ENCODE measurements at places on chromosomes 11 and 22.

DNA sequence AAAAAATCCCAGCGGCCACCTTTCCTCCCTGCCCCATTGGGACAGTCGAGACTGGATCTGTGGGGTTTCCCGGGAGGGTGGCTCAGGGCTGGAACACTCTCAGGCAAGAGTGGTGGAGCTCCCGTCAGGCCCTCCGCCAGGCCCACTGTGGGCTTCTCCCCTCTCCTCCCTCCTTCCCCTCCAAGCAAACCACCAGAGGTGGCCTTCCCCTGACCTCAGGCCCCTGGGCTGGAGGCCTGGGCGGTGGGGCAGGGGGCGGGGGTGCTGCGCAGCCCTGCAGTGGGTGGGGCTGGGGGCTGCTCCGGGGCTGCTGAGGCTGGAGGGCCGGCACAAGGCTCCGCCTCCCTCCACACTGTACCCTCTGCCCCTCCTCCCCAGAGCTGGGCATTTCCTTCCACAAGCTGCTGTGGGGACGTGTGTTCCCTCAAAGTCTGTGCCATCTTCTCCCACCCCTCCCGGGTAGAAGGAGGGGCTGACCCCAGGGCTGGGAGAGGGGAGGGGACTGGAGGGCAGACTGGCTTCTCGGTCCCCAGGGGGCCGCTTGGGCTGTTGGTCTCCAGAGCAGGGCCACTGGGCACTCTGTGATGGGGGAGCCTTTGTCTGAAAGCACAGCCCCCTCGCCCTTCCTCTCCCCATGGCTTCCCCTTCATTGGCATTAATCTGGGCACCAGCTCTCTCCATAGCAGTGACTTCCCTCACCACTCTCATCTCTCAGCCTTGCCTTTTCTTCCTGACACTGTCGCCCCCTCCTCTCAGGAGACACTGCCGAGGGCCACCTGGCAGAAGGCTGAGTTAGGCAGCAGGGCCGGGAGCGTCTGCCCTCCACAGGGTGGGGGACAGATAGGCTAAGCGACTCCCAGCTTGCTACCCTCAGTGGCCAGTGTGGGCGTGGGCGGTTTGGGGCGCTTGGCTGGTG, 7.1 kb downstream of the RCOR2 start:
- no peak for DNase-seq

GRCh38 chr11:119780222-119780953, 51.4 kb upstream of the NECTIN1 start:
- DNase-seq = no peak

DNA sequence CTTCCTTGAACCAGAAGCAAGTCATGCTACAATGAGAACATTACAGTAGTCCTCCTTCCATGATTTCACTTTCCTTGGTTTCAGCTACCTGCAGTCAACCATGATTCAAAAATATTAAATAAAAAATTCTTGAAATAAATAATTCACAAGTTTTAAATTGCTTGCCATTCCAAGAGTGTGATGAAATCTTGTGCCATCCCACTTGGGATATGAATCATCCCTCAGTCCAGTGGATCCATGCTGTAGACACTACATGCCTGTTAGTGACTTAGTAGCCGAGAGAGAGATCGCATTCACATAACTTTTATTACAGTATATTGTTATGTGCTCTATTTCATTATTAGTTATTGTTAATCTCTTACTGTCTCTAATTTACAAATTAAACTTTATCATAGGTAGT, 6.0 kb downstream of the HOATZ start:
- DNase-seq = peak; percentile 65

GRCh38 chr11:35003186-35003585, 86.8 kb downstream of the PDHX start:
- no peak for DNase-seq

GRCh38 chr11:43834286-43834685, 46.3 kb upstream of the ALKBH3 start:
- no peak for DNase-seq

- DNase-seq = peak; percentile 20
Measured at GRCh38 chr11:64152841-64153691, 12.8 kb downstream of the MACROD1 start.

- DNase-seq = no peak
Measured at GRCh38 chr11:119363851-119364590, 17.5 kb downstream of the USP2 start.

GRCh38 chr22:45261407-45262088, 20.9 kb upstream of the KIAA0930 start:
- no peak for DNase-seq

DNA sequence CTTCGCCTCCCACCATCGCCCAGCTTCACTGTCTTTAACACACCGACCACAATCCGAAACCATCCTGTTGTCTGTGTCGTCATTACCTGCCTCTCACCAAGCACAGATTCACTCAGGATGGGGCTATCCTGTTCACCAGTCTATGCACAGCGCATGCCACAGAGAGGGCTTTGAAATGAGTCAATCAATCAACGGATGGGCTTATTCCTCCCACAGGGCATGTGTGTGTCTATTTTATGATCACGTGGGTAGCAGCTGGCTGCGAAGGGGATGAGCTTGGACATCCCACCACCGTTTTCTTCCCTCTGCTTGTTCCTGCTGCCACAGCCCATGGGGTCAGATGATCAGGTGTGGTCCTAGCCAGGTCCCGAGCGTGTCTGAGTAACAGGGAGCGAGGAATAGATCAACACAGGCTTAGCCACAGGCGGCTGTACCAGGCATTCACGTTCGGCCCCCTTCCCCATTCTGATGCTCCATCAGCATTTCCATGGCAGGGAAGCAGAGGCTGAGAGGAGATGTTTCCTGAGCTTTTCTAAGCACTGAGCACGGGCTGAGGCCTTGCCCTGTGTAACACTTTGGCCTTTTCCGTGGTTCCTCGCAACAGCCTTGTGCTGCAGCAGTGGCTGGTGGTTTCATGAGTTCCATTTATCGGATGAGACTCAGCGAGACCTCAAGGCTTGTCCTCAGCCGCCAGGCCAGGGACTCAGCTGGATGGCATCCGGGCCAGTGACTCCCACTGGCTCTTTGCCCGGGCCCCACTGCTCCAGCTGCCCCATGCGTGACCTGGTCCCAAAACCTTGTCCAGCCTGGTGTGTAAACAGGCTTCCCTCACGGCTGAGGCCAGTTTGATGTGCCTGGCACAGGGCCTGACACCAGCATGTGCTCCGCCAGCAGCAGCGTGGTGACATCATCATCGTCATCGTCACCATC, 48.1 kb upstream of the FGF3 start:
- DNase-seq = peak; percentile 53

DNA sequence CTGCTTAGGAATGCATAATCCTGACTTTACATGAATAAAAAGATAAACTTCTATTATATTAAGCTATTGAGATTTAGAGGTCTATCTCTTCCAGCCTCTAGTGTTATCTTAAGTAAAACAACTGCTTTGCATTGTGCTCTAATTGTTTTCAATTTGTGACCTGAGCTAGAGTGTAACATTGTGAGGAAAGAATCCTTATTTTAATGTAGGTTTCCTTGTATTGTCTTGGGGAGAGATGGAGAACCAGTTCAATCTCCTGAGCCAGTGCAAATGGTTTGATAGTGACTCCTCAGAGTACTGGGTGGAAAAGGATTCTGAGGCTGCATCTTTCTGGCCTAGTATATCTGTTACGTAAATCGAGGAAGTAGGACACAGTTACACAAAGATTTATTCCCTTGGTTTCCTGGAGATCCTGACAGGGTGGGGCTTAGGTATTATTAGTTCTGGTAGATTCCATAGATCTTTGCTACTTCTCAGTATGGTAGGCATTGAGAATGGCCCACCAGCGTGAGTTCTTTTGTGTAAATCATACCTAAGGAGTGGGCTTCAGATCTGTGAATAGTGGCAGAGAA, 683.5 kb upstream of the CCDC179 start:
- no peak for DNase-seq

- no peak for DNase-seq
Measured at GRCh38 chr22:44622679-44623078, 79.3 kb upstream of the PRR5 start.

GRCh38 chr11:29937526-29937925, 79.3 kb downstream of the KCNA4 start:
- no peak for DNase-seq

DNA sequence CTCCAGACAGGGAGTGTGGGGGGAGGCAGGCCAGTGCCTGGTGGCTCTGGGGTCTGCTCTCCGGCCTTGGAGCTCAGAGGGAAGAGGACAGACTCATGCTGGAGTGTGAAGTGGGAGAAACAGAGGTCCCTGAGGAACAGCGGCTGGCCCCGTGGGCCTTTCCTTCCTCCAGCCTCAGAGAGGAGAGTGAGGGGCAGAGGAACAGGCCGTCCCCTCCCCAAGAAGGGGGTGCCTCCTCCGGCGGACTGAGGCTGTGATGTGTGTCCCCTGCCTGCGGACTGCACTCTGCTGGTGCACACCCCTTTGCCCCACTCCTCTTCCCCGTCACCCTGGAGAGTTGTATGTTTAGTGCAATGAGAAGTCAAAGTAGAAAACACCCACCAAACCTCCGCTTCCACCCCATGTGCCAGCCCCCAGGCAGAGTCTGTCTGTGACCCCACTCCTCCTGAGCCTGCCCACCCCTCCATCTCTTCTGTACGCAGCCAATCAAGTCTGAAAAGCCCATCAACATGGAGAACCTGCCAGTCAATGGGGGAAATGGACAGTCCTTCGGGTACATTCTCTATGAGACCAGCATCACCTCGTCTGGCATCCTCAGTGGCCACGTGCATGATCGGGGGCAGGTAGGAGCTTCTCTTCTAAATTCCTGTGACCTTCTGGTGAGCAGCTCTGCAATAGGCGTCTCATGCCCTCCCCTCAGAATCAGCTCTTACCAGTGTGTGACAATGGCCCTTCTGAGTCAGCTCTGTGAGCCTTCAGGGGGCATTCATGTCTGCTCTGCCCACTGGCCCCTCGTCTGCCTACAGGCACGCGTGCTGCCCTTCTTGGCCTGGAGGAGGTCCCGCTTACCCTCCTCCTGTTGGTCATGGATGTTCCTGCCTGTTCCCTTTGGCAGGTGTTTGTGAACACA, 39.0 kb downstream of the GLB1L2 start:
- no peak for DNase-seq

GRCh38 chr11:26837154-26837553, 115.3 kb upstream of the SLC5A12 start:
- DNase-seq = no peak

GRCh38 chr22:24284747-24285203, 14.1 kb downstream of the SPECC1L start:
- peak; percentile 53 for DNase-seq

DNA sequence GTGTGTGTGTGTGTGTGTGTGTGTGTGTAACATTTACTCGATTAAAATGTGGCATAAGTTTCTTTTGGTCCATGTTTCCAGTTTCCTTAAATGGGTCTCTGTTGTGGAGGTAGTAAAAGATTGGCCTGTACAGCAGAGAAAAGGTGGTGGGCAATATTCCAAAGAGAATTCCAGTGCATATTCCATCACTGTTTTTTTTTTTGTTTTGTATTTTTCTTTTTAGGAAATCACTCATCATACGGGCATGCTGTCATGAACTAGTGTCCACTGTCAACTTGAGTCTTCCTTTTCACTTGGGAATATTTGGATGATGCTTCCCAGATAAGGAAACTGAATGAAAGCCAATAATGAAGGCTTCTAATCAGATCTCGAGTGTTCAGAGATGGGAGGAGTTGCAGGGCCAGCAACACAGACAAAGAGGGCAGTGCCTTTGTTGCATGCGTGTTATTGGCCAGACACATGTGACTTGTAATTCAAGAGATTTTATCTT, 95.2 kb upstream of the PDGFD start:
- DNase-seq = no peak

- no peak for DNase-seq
Measured at GRCh38 chr11:19225123-19225522, 15.6 kb downstream of the E2F8 start.

DNA sequence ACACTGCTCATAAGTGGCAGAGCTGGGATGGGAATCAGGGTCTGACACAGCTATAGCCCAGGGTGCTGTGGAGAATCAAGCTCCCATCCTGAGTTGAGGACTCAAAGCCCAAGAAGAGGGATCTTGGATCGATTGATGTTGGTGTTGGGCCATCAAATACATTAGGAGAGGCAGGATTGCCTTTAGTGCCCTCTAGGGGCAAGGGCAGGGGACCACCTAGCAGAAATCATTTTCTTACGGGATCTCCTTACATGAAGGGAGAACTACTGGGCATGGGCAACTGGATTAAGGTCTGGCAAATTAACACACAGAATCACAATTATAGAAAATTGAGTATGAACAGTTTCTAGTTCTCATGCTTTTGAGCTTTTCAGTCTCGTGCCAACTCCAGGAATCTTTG, 24.9 kb upstream of the EMSY start:
- DNase-seq = no peak

DNA sequence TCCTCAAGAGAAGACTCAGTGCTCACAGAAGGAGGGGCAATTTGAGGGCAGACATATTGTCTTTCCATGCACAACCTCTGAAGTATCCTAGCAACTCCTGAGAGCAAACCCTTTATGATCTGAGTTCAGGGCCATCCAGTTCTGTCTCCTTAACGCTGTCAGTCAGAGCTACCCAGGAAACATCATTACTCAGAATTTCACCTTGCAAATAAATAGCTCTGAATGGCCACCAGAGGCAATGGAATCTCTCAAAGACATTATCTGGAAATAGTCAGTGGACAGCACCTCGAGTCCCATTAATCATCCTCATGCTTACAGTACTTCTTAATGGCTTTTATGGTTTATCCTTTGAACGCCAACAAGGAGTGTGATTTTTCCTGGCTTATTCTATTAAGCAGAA, 656.1 kb downstream of the OPCML start:
- DNase-seq = no peak
